CD4-positive, alpha-beta memory T cell (primary cell): ENCODE measurements at places on chromosomes 2 and 18.

DNA sequence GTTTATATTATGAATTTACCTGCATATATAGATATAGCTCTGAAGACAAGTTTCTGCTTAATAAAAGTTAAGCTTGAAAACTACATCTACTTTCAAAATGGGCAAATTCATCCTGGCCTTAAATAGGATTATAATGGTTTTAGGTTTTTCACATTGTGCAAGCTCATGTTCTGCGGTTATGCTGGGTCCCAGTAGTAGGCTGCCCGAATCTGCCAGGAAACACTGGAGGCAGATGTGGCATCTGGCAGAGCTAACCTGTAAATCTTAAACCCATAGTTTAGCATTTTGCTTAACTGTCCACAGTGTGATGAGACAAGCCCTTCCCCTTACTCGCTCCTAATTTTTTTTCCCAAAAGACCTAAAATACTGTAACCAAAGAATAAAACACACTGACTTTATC is 234.2 kb downstream of the TCF4 start:
- no peak for DNase-seq

DNA sequence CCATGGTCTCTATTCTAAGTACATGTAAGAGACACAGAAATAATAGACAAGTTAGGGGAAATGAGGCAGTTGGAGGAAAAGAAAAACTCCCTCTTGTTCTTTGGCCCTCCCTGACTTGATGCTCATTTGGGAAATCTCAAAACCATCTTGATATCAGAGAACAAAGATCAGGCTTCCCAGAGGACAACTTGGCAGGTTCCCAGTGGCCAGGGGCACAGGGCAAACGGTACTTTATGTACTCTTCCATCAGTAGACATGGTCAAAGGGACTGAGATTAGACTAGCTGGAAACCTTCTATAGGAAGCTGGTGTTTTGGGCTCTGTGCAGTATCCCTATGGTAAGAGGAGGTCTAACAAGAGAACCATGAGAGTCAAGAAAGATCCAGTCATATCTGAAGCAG is 56.6 kb downstream of the NCKAP5 start:
- no peak for DNase-seq

- DNase-seq = no peak
These were observed 2.0 kb upstream of the HK2 start for GRCh38 chr2:74831693-74832530.

GRCh38 chr2:202494300-202495229 is 118.4 kb downstream of the BMPR2 start:
- DNase-seq = no peak

- no peak for DNase-seq
These were observed 175.2 kb upstream of the CCDC150 start for GRCh38 chr2:196464311-196464710.

GRCh38 chr18:31554776-31555175 is 36.9 kb upstream of the TTR start:
- DNase-seq = no peak

GRCh38 chr2:63571291-63571690 is 17.0 kb downstream of the WDPCP start:
- DNase-seq = no peak

- DNase-seq = no peak
These were observed 23.7 kb downstream of the MRPL33 start for GRCh38 chr2:27795093-27795834.

GRCh38 chr2:20538308-20539132 is 91.6 kb downstream of the RHOB start:
- no peak for DNase-seq

GRCh38 chr18:69897397-69898108 is 50.1 kb downstream of the CD226 start:
- DNase-seq = peak; percentile 69

GRCh38 chr2:8520791-8521344 is 161.0 kb upstream of the ID2 start:
- no peak for DNase-seq

- DNase-seq = no peak
These were observed 312.9 kb downstream of the PRKCE start for GRCh38 chr2:45964223-45964841.

- DNase-seq = no peak
These were observed 5.2 kb downstream of the SKOR2 start for GRCh38 chr18:47246027-47246971.

GRCh38 chr18:9403795-9404564 is 69.4 kb downstream of the TWSG1 start:
- no peak for DNase-seq

- DNase-seq = no peak
These were observed 5.6 kb downstream of the CELF4 start for GRCh38 chr18:37560003-37560402.

- no peak for DNase-seq
These were observed 15.9 kb downstream of the FN1 start for GRCh38 chr2:215419769-215420470.

DNA sequence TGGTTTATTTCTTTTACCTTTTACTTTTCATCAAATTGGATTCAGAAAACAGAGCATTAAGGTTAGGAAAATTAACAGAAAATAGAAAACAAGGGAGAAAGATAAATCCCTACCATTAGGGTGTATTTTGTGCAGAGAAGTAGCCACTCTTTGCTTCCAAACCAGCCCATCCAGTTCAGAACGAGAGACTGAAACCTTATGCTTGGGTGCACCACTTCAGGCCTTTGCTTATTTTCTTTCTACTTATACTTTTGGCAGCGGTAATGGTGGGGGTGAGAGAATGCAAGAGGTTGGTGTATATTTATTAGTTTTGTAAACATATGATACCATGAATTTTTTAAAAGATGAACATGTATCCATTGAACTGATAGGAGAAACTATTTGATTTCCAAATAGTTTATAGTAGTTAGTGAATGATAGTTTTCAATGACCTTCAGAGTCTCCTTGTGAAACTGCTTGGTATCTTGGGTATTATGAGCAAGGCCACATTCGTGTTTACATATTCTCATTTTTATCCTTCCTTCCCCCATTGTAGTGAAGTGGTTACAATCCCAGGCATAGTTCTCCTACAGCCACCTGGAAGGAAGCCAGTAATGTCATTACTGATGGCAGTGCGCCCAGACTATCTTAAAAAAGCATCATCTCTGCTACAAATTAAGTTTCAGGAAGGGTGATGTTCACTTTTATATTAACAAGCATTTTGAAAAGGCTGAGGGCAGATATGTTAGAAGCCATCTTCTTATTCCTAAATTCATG is 60.8 kb downstream of the MFSD6 start:
- no peak for DNase-seq

GRCh38 chr2:3290655-3291054 is 87.0 kb downstream of the EIPR1 start:
- DNase-seq = no peak

- no peak for DNase-seq
These were observed 415.0 kb upstream of the GYPC start for GRCh38 chr2:126241001-126241400.

GRCh38 chr2:147826278-147827087 is 18.3 kb upstream of the ACVR2A start:
- no peak for DNase-seq

- no peak for DNase-seq
These were observed 27.0 kb upstream of the GMPPA start for GRCh38 chr2:219471476-219472371.

GRCh38 chr18:51135364-51135763 is 62.1 kb downstream of the MEX3C start:
- DNase-seq = no peak

GRCh38 chr2:118119158-118119727 is 31.0 kb downstream of the INSIG2 start:
- no peak for DNase-seq

DNA sequence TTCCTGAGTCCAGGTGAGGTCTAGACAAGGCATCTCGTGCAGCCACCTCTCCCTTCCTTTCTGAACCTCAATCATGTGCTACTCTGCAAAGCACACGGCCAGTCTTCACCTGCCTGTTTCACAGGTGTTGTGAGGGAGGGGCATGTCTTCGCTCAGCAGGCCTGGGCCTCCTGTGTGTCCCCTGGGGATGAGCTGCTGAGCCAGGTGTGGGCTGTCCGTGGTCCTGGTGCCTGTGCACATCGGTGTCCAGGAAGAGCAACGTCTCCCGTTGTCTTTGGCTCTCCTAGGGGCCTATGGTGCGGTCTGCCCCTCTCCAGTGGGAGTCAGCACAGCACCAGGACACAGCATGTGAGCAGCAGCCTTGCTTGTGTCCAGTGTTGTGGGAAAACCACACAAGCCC is 16.7 kb downstream of the ARHGEF4 start:
- no peak for DNase-seq

DNA sequence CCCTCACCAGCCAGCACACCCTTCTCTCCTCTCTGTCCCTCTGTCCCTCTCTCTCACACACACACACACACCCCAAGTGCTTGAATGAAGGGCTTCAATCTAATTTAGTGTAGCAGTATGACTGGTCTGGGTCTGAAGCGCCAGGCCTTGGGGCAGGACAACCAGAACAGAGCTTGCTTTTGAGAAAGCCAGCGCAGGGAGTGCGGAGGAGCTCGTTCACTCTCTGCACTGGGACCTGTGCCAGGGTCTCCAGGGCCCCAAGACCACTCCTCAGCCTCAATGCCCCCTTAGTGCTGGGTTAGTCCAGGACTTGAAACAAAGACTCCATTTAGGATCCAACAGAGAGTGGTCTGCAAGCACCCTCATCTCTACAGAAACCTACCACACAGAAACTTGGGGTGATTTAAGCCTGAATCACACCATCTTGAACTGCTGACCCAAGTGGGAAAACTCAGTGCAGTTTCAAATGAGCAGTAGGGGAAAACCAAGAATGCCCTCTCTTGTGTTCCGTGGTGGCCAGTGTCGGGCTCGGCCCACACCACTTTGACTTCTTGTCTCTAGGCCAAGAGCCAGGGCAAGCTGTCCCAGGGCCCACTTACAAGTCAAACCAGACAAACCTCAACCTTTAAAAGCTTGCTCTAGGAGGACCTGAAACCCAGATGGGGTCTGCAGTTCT is 66.6 kb upstream of the WIPF1 start:
- no peak for DNase-seq

DNA sequence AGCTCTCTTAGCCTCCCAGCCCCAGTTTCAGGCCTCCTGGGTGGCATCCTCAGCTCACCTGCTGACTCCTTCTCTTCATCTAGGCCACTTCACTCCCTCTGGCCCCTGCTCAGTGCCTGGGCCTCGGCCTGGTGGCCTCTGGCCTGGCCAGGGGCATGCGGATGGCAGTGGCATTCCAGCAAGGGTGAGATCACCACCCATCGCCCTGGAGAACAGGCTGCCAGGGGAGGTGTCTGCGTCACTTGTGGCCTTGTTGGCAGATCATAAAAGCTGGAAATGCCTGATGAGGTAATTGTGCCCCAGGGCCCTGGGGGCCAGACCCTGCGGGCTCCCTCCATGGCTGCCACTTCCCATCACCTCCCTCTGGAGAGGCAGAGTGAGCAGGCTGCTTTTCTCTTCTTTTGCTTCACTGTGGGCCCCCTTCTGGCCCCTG is 72.5 kb upstream of the SMAD2 start:
- no peak for DNase-seq

- no peak for DNase-seq
These were observed 739.3 kb upstream of the GCFC2 start for GRCh38 chr2:76450024-76450475.

DNA sequence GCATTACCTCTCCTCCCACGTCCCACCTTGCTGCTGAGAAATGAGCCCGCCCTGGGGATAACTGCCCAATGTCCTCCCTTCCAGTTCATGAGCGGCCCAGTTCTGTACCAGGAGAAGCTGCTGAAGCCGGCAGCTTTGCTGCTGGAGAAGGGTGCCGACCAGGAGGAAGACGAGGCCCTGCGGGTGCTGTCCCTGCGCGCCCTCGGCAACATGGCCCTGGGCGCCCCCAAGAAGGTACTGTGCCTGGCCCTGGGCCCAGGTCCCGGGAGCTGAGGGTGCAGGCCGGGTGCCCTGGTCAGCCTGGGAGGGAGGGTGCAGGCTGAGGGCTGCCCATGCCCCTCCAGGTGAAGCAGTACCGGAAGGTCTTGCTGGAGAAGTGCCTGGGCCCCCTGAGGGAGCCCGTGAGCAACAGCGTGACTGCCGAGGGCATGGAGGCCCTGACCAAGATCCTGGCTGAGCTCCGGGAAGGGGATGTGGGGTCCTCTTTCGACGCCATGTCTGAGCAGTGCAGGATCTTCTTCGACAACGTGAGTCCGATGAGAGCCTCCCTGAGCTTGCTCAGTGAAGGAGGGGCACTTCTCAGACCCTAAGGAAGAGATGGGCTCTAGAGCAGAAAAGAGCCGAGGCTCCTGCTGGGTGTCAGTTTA is 25.7 kb downstream of the HJURP start:
- DNase-seq = no peak

DNA sequence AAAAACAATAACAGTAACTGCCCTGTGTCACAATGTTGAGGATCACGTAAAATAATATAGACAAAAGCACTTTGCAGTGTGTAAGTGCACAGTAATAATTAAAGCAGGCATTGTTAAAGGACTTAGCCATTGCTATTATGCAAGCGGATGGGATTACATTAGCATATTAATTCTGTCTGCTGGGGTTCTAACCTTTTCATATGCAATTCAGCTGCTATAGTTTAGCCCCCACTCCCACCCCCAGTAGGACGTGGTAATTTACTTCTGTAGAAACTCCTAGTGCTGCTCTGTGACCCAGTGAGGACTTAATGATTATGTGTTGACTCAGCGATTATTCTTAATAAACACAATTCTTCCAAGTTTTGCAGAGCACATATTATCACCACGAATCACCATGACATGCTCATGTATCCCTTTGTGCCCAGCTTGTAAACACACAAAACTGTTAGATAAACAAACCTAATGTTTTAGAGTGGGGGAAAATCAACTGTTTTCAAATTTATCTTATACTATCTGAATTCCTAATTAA is 5.1 kb upstream of the ADAM23 start:
- DNase-seq = no peak

DNA sequence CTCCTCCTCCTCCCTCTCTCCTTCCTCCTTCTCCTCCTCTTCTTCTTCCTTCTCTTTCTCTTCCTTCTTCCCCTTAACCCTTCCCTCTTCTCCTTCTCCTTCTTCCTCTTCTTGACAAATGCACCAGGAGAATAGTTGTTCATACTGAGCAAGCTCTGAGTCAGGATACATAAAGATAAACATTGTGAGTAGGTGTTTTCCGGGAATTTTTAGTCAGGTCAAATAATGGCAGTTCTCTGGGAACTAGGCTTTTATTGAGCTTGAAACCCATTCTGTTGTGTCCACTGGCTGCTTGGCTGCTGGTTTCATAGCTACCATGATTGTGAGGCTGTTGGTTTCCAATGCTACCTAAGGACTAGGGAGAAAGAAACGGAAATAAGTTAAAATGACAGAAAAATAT is 1144.7 kb upstream of the DDX18 start:
- DNase-seq = no peak

DNA sequence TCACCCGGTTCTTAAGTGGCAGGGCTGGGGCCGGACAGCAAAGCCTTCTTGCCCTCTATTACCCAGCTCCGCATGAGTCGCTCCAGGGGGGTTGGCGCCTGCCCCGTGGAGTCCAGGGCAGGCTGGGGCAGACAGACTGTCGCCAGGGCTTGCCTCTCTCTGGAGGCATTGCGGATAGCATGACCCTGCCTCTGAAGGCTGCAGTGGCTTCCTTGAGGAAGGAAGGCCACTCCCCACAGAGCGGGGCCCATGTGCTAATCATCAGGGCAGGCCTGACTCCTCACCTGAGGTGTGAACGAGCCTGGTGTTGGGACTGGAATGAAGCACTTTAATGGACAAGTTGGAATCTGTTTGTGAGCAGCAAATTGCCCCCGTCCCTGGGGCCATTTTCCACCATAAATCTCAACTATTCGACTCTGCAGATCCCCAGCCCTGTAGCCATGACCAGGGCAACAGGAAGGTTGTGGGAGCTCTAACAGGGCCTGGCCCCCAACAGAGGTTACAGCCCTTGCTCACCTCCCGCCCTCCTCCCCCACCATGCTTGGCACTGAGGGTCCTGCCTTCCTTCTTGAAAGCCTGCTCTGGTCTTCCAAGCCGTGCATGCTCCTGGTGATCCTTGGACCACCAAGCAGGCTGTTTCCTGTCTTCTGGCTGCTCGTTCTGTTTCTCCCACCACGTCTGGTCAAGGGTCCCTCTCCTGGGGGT is 144.9 kb upstream of the HAAO start:
- DNase-seq = no peak
